Keratinocyte (primary cell): ENCODE measurements at places on chromosomes 6 and 20.

DNA sequence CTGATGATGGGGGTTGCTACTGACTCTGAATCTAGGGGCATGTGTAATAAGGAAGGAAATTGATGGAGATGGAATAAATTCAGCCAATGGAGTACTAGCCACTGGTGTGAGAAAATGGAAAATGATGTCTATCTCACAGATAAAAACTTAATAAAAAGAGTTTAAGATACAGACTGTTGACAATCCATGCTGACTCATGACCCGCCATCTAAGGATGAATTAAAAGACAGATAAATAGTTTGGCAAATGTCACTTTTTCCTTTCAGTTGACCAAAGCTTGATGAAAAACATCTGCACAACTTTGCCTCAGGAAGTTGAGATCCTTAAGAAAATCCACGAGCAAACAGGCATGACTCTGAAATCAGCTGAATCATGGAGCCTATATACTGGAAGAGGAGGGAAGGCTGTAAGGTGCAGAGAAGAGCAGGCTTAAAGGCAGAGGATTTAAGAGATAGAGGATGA, 82.6 kb upstream of the BMP5 start:
- no peak for DNase-seq

DNA sequence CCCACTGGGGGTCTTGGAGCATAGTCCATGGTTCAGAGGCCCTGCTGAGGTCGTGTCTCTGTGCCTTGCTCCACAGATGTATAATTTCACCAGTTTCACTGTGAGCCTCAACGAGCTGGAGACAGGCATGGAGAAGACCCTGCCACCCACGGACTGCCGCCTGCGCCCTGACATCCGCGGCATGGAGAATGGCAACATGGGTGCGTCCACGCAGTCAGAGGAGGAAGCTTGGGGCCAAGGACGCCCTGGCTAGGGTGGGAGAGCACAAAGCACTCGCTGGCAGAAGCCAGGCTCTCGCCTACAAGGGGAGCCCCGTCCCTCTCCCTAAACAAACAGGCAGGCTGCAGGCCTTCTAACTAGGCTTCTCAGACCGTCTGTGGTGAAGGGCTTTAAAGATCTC, 13.7 kb upstream of the ADRM1 start:
- DNase-seq = no peak

DNA sequence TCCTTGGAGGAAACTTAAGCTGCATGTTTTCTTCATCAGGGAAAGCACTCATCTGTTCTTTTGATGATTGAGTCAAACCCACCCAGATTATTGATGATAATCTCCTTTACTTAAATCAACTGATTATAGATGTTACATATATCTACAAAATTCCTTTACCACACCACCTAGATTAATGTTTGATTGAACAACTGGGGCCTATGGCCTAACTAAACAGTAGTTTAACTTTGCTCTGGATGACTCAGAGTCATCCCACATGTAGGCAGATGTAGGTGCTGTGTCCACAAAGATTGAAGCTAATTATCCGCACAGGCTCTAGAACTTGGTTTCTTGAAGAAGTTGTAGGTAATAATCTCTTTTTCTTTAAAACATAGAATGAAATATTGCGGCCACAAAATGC, 42.2 kb downstream of the PKIB start:
- no peak for DNase-seq

DNA sequence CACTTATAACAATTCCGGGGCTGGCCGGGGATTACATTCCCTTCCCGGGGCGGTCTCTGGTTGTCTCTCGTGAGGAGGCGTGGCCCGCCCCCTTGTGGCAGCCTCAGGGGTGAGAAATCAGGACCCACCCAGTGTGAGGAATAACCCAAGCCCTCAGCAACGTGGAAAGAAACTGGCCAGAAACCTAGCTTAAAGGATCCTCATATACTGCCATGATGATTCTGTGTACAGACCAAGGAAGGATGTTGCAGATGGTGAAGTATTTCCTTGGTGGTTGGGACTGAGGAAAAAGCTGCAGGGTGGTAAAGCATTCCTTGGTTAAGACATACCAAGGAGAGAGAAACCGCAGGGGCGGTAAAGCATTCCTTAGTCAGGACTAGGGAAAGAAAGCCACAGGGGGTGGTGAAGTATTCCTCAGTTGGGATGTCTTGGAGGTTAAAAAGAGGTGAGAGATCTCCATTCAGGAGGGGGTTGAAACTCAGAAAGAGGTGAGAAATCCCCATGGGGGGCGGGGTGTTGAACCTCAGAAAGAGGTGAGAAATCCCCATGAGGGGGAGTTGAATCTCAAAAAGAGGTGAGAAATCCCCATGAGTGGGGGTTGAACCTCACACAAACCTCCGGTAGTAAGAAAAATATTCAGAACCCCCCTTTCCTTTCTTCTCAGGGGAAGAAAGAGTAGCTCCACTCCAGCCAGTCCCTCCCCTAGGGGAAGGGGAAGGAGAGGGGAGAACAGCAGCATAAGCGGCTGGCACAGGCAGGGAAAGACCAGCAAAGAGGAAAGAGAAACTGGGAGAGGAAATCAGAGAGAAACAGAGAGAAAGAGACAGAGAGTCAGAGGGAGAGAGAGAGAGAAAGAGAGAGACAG, 238.1 kb downstream of the RNGTT start:
- DNase-seq = no peak

DNA sequence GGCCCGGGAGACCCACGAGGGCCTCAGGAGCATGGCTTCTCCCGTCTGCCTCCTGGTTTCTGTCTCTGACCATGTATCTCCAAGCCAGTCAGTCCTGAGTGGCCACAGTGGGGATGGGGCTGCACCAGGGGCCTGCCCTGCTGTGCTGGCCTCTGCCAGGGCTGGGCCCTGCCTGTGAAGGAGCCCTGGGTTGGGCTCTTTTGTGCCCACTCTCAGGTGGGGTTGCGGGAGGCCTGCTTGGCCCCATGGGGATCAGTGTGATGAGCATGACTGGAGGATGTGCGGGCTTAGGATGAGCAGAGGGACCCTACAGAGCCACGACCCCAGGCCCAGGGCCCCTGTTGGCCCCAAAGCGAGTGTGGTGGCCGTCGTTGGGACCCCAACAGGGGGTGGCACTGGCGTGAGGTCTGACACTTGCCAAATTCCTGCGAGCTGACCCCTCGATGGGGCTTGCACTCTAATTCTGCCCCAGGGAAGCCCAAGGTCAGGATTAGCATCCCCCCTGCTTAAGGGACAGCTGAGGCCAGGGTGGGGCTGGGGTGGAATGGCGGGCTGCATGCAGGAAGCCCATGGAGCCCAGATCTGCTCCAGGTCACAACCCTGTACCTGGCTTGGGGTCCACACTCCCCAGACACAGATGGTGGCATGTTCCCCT, 90.0 kb upstream of the BHLHE23 start:
- no peak for DNase-seq

GRCh38 chr6:99026135-99026534, 78.4 kb upstream of the FBXL4 start:
- no peak for DNase-seq

DNA sequence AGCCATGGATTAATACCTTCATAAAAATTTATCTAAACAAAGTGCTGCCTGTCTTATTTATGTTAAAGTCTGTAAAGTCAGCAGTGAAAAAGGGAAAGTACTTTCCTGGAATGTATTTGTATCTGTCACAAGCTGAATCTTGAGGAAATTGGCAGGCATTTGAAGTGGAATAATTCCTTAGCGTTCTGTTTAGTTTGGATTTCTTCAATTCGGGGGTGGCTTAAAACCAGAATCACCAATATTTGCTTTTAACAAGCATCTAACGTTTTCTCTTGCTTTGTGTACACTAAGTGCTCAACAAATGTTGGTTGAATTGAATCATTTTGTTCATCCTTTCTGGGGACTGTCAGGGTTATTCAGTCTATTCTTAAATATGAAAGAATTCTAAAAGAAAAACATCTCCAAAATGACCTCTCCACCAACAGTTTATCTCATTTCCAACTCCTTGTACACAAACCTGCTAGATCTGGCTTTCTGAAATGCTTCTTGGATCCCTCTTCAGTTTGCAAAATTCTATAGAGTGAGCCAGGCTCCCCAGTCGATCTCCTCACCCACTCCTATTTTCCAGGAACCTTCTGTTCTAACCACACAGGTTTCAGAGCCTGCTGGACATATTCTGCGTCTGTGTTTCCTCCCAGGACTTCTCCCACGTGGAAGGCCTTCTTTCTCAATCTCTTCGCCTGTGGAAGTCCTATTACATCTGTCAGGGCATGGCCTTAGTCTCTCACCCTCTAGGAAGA, 2.0 kb upstream of the NPEPL1 start:
- no peak for DNase-seq
